ENCODE measurements at places on chromosomes 3 and 15.

DNA sequence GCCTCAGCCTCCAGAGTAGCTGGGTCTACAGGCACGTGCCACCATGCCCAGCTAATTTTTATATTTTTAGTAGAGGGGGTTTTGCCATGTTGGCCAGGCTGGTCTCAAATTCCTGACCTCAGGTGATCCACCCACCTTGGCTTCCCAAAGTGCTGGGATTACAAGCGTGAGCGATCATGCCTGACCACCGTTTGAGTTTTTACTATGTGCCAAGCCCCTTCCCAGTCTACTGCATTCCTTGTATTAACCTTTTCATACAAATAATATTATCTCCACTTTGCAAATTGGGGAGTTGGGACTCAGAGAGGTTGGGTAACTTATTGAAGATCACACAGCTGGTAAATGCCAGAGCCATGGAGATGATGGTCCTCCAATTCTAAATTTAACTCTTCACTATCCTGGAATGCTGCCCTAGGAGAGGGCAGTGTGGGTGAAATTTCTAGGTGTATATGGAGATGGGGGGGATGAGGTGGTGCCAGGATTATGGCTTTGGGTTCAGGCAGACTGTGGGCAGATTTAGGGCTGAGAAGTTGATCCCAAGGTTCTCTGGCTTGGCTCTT lies 1.0 kb upstream of the PXK start:
- DNase-seq = no peak

GRCh38 chr15:40369971-40370370 lies 12.0 kb downstream of the DISP2 start:
- DNase-seq = no peak

GRCh38 chr3:47888986-47889757 lies 86.2 kb downstream of the DHX30 start:
- no peak for DNase-seq

DNA sequence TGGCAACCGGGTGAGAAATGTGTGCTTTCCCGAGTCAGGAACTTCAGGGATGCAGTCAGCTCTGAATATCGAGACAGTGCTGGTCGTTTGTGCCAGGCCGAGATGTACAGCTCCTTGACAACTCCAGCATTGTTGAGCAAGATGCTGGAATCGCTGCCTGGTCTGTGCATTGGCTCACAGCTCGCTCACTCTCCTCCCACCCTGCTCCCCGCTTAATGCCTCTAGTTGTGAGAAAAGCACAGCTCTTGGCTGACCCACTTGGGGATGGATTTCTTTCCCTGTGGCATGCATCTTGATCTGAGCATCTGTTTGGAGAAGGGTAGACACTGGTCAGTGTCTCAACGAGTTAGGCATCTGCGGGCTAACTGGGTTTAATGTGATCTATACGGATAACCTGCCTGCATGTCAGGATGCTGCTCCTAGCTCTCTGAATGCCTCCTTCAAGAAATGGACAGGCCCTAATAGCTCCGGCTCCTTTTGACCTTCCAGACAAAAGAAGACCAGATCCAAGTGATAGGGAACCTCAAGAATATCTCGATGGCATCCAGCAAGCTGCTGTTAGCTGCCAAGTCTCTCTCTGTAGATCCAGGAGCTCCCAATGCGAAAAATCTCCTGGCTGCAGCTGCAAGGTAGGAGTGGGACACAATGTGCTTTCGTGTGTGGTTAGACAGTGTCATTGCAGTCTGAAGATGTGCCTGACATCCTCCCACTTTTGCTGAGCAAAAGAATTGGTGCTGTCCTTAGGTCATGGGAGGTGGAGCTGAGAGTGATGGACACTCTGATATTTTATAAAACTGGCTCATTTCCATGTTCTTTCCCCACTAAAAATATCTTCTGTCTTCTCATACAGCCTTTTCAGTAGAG lies 302.2 kb upstream of the TPM1 start:
- DNase-seq = no peak

- peak; percentile 5 for DNase-seq
Observed at GRCh38 chr15:34855413-34855812, 60.1 kb upstream of the ACTC1 start.

- DNase-seq = no peak
Observed at GRCh38 chr3:106261915-106262683, 393.3 kb upstream of the CBLB start.

Measured in inflammatory macrophage treated with lipopolysaccharide for 1 hour (primary cell).